Hepatic stellate cell (primary cell): ENCODE measurements at places on chromosomes 2 and 18.
A peak's percentile ranks its signal among the peaks of the same experiment; 100 is the strongest.

GRCh38 chr2:10375570-10376281 is 72.4 kb downstream of the ODC1 start:
- no peak for DNase-seq

GRCh38 chr2:144084114-144084661 is 435.7 kb downstream of the ZEB2 start:
- DNase-seq, result peak; percentile 32

- DNase-seq, result no peak
Observed at GRCh38 chr2:46381263-46381849, 84.1 kb downstream of the EPAS1 start.

- no peak for DNase-seq
Observed at GRCh38 chr2:195505701-195506100, 151.3 kb upstream of the SLC39A10 start.

GRCh38 chr2:30208453-30208852 is 22.9 kb upstream of the LBH start:
- peak; percentile 71 for DNase-seq

DNA sequence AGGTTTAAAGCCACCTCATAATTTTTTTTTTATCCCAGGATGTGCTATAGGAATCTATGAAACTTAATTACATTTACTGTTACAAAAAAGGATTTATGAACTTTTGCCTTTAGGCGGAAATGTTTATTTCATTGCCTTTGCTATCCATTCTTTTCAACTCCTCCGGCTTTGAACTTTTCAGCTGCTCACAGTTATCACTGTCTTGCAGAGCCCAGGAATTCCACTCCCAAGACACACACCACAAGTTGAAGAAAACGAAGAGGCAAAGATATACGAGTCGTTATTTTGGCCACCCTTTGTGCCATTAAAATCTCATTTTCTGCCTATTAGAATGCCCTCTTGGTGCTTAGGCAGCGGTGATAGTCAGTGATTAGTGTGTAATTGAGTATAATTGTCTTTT is 80.0 kb downstream of the PAX3 start:
- no peak for DNase-seq

DNA sequence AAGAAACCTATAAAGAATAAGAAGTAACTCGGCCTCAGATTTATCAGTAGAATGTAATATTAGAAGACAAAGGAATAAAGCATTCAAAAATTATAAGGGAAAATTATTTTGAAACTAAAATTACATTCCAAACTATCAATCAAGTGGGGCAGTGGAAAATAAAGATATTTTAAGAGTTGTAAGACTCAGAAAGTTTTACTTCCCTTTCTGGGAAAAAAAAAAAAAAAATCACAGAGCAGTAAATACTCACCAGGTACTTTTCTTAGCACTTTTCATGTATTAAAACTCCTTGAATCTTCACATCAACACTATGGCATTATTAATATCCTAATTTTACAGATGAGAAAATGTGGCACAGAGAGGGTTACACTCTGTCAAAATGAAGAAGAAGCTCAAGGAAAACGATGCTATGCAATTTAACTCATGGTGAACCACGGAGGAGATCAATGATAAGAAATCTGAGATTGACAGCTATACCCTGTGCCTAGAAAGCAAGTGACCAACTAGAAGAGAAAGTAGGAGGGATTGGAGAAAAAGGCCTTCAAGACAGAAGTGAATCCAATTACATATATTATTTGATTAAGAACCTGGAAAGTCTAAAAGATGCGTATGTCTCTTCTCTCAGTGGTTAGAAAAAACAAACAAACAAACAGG is 238.9 kb upstream of the ID2 start:
- DNase-seq, result no peak

GRCh38 chr18:48036641-48037421 is 106.4 kb upstream of the SMAD2 start:
- no peak for DNase-seq

GRCh38 chr18:56217406-56217805 is 421.0 kb downstream of the TXNL1 start:
- DNase-seq, result no peak

DNA sequence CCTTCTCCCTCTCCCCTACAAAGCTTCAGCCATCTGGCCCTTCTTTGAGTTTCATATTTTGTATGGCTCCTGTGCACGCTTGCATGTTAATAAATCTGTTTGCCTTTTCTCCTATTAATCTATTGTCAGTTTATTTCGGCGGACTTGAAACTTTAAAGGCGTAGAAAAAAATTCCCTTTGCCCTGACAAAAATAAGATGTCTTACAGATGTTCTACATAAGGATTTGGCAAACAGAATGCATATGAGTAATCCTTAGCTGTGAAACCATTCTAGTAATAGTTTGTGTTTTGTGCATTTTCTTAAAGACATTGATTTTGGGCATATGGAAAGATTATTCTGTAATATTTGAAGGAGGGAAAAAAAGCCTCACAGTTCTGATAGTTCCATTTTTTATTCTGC is 15.0 kb upstream of the BMPR2 start:
- no peak for DNase-seq

DNA sequence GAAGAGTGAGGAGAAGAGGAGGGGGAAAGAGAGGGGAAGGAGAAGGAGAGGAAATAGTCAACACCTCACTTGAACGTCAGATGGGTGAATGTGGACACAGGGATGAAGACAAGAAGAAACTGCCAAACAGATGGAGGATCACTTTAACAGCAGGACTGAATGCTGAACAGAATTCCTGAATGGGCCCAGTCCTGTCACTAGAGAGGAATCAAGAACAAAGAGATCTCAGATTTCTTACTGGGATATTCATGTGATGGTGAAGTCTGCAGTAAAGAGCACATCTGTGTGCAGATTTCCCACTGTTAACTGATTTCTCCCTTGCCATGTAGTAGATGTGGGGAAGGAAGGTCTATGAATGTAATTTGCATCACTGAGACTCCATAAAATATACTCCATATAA is 135.4 kb downstream of the L3MBTL4 start:
- DNase-seq, result no peak

DNA sequence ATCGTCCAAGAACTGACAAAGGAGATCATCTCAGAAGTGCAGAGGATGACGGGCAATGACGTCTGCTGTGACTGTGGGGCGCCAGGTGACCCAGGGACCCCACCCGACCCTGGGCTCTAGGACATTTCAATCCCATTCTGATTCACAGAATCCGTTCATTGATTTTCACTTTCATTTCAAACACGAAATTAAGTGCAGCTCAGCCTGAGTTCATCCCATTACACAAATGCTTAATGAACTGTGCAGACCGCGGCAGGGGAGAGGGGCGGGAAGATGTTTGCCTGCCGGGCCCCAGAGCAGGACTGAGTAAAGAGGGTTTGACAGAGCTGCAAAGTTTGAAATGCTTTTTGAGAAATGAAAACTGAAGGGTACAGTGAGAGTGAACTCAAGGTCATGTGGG is 67.1 kb downstream of the ITGB1BP1 start:
- DNase-seq, result no peak

DNA sequence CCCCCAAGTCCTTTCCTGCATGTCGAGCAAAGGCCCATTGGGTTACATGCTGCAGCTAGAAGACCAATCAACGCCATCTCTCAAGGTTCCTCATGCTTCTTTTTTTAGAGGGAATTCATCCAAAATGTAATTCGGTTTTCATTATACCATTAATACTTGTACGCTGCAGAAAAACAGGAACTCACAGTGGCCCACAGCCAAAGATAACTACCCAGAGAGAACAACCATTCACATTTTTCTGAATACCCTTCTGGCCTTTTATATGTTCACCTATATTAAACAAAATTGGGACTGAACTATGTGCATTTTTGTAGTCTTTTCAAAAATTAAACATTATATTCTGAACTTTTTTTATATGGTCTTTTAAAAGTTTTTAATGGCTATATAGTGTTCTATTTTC is 25.8 kb downstream of the FARP2 start:
- no peak for DNase-seq

DNA sequence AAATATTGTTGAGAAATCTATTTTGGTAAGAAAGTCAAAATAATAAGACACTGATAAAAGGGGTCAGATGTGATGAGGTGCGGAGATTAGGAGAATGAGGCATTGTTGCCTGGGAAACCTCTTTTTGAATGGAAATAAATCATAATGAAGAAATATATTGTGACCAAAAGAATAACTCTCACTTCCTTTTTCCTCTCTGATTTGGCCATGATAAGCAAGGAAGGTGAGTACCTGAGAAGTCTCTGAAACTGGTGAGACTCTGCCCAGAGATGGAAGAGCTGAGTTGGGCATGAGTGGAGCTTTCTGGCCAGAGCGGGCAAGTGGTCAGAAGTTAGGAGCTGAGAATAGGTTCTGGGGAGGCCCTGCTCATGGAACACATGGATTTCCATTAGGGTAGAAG is 11.8 kb downstream of the LAMA3 start:
- no peak for DNase-seq

DNA sequence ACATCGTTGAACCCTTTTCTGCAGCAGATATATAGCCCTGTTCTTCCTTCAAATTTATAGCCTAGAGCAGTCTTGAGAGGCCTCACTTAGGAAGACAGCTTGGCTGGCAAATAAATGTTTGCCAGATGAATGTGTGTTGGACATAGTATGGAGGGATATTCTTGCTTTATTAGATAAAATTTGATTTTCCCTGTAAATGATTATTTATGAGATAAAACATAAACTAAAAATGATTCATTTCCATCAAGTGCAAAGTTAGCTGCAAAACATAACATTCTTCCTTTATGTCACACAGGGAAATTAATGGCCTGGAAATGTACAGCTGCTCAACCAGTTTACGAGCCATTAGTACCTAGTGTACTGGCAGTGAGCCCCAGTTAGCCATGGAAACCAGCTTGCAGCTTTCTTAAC is 82.5 kb downstream of the LIMS1 start:
- no peak for DNase-seq

- no peak for DNase-seq
Observed at GRCh38 chr2:220935789-220936321, 636.2 kb downstream of the EPHA4 start.

DNA sequence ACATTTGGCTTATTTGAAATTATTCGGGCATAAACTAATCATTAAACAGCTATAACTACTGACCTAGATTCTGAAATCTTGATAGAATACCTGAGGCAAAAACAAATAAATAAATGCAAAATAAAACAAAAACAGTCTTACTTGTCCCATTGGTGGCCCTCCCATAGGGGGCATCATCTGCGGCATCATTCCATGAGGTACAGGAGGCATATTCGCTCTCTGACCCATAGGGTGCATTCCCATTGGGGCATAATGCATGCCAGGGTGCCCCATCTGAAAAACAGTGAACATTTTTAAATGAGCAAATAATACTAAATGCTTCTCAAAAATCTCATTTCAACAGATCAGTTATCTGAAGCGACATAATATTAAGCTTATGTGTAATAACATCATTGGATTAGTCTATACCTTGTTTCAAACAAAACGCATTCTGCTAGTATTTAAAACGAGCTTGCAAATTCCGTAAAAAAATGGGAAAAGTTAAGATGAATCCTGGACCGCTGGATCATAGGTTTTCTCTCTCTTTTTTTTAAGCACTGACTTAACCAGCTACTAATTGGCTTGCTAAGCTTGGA is 1.3 kb downstream of the PRPF40A start:
- DNase-seq, result peak; percentile 14

DNA sequence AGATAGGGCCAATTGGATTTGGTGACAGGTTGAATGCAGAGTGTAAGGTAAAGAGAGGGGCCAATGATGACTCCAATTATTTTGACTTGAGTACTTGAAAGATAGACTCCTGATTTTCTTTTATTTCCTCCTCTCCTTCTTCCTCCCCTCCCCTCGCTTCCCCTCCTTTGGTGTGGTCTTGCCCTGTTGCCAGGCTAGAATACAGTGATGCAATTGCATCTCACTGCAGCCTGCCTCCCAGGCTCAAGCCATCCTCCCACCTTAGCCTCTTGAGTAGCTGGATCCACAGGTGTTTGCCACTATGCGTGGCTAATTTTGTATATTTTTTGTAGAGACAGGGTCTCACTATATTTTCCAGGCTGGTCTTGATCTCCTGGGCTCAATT is 2.3 kb downstream of the DGUOK start:
- no peak for DNase-seq

- DNase-seq, result no peak
Observed at GRCh38 chr2:235302263-235302662, 191.6 kb upstream of the AGAP1 start.

- DNase-seq, result no peak
Observed at GRCh38 chr2:7119132-7119835, 202.1 kb downstream of the RNF144A start.

GRCh38 chr2:84492571-84492970 is 23.7 kb upstream of the DNAH6 start:
- no peak for DNase-seq

GRCh38 chr2:238444242-238444641 is 17.5 kb downstream of the ASB1 start:
- DNase-seq, result no peak

DNA sequence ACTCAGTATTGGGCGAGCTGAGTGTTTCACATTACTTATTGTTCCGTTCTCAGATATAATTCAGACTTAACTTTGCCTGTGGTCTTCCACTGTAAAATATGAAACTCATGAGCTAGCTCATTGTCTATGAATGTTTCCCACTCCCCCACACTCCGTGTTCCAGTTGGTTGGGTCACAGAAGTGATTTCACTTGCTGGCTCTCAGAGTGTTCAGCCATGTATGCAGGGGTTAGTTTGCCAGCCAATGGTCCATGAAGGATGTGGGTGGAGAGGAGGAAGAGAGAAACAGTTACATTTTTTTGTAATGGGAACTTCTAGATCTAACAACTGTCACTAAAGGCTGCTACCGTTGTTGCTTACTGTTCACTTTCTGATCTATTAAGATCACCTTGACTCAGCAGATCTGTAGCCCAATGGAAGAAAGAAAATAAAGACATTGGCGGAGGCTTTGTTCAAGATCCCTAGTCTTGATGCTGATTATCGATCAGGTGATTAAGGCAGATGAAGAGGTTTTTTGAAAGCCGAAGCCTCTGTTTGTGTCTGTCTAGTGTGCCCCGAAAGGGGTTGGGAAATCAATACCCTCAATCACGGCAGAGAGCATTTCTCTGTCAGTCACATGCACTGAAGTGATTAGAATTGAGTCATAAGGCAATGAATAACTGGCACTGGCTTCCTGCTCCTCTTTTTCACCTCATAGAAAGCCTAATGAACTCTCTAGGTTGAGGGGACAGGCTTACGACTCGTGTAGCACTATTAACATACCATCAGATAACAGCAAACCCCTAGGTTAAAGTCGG is 279.7 kb upstream of the FIGN start:
- DNase-seq, result no peak

GRCh38 chr2:172329416-172329773 is 98.0 kb upstream of the ITGA6 start:
- DNase-seq, result no peak

- peak; percentile 96 for DNase-seq
Observed at GRCh38 chr2:127637725-127638252, 8.2 kb upstream of the GPR17 start.

GRCh38 chr2:70081221-70081620 is 6.1 kb upstream of the PCBP1 start:
- no peak for DNase-seq

DNA sequence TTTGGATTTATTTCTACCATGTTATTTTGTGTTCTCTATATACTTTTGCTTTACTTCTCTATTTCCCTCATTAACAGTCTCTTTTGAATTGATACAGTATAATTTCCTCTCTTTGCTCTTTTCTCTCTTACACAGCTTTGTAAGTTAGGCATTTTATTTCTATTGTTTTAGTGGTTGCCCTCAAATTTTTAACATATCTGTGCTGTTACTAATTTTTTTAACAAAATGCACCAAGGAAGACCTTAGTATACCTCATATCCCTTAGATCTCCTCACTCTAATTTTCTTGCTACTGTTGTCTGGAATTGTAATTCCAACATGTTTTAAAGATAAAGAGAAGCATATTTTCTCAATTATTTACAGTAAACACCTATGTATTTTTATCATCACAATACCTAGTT is 416.8 kb upstream of the SLC14A2 start:
- DNase-seq, result no peak
